Activated T-cell treated with anti-CD3 and anti-CD28 coated beads for 48 hours (primary cell): ENCODE measurements at places on chromosomes 3 and 15.
A peak's percentile ranks its signal among the peaks of the same experiment; 100 is the strongest.

GRCh38 chr3:184354121-184354728 lies 7.2 kb downstream of the CLCN2 start:
- DNase-seq: peak; percentile 55

DNA sequence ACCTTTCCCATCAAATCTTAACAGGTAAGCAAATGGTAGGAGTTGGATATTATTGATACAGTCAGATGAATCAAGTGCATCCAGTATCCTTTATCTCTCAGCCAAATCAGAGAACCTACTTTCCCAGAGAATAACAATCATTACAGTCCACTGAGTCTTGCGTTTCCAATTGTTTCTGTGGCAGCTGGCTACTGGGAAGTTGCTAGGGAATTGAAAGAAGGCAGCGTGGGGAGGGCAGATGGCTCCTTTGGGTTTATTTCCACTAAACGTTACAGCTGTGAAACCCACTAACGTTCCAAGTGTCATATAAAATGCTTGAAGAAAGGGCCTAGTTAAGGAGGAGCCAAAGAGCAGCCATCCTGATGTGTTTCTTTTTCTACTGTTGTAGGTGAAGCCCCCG lies 78.4 kb downstream of the WDR72 start:
- DNase-seq: no peak

DNA sequence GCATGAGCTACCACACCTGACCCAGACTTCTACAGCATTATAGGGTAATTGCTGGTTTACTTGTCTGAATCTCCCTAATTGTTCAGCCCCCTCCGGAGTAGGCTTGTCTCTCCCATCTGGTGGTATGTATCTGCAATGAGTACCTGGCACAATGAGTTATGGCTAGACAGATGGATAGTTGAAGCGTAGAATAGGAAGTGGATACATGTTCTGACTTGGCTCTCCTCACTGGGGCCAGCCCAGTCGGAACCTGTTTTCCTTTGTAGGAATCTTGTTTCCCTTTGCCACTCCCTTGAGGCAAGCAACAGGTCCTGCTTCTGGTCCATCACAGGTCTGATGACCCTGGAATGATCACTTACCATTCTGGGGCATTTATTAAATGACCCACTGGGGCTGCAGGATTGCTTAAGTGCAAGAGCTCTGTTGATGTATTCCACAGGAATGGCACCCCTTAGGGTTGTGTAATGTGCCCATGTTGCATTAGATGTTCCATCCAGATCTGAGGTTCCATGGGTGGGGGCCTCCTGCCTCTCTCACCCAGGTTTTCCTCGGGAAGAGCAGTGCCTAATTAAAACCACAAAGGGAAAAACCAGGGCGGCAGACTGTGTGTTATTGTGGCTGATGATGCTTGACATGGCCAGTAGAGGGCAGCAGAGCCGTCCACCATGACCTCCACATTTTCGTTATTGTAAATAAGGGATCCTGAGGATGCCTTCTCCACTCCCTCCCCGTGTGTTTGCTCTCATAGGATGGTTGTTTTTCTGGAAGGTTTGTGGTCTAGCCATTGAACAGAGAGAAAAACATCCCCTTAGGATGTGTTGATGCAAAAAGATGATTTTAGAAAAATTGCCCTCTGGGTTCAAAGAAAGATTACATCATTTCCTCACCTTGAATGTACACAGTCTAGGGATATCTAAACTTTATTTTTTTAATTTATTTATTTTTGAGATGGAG lies 58.0 kb downstream of the CMTM8 start:
- DNase-seq: peak; percentile 35

- DNase-seq: no peak
Observed at GRCh38 chr3:148625991-148626390, 71.7 kb upstream of the AGTR1 start.

DNA sequence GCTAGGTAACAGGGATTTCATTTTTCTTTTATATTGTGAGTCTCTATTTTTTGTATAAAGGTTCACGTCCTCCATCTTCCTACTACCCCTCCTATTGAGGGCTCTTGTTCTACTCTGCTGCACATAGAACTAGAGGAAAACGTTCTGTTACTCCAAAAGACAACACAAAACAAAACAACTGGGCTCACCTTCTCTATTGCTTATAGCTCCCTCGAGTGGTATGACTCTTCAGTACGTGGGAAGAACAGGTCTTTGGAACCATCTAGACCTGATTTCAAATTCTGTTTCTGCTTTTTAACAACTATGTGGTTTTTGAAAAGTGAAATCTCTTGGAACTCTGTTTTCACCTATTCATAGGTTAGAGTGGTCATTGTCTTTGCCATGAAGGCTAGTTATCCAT lies 515.3 kb downstream of the SOX2 start:
- no peak for DNase-seq

DNA sequence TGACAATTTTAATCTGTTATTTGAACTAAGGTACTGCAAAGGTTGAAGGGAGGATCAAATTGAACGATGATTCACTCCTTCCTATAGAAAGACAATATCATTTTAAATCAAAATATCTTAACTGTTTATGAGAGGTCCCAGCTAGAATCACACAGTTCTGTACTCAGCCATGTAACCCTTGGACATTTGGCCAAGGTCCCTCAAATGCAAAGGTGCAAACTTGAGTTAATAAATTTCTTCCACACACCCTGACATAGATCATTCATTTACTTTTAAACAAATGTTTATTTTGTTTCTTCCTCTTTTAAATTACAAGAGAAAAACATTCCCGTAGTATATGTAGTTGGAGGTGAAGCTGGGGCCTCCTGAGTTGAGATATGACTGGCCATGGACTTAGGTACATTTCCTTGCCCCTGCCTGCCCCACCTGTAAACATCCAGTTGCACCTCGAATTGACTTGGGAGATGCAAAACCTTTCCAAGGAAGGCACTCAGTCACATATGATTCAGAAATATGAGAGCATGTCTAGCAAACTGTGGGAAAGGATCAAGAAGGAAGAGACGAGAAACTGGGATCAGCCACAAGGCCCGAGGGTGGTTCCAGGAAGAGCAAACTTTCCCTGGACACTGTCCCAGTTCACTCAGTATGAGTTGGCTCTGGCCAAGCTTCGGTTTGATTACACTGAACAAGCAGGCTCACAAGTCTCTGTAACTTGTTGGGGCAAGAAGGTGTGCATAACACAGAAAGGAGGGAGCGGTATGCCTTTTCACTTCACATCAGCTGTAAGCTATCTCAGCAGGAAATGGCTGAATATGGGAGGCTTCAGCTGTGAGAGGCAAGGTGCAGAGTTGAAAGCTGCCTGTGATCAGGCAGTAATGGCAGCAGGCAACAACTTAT lies 6.7 kb downstream of the TNFSF10 start:
- no peak for DNase-seq

DNA sequence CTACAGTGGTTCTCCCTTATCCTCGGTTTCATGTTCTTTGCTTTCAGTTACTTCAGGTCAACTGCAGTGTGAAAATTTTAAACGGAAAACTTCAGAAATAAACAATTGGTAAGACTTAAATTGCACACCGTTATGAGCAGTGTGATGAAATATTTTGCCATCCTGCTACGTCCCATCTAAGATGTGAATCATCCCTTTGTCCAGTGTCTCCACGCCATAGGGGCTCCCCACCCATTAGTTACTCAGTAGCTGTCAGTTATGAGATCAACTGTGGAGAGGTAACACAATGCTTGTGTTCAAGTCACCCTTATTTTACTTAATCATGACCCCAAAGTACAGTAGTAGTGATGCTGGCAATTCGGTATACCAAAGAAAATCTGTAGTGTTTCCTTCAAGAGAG lies 47.4 kb downstream of the TJP1 start:
- no peak for DNase-seq

- DNase-seq: no peak
Observed at GRCh38 chr3:105715372-105715771, 153.4 kb downstream of the CBLB start.

DNA sequence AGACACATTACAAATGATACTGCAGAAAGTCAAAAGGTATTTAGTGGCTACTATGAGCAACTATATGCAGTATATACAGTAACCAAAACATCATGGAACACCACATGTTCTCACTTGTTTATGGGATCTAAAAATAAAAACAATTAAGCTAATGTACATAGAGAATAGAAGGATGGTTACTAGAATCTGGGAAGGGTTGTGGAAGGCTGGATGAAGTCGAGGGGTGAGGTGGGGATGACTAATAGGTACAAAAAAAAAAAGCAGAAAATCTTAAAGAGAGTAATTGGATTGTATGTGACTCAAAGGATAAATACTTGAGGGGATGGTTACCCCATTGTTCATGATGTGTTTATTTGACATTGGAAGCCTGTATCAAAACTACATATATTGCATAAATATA lies 848.8 kb upstream of the GBE1 start:
- DNase-seq: no peak

DNA sequence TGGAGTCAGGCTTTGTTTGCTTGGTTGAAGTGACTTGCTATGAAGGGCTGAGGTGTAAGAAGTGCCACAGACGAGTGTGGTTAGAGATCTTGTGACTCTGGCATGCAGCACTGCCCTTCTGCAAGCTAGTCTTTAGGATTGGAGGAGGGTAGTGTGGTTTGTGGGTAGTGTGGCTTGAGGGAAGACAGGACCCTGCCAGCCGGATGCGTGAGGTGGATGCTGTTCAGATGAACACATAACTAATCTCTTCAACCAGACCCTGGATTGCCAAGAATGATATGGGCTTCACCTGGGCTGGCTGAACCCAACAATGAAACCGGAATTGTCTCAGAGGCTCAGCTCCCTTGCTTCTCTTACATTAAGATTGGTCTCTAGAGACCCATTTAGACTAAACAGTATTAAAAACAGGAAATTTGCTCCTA lies 32.7 kb downstream of the STARD9 start:
- DNase-seq: peak; percentile 41

DNA sequence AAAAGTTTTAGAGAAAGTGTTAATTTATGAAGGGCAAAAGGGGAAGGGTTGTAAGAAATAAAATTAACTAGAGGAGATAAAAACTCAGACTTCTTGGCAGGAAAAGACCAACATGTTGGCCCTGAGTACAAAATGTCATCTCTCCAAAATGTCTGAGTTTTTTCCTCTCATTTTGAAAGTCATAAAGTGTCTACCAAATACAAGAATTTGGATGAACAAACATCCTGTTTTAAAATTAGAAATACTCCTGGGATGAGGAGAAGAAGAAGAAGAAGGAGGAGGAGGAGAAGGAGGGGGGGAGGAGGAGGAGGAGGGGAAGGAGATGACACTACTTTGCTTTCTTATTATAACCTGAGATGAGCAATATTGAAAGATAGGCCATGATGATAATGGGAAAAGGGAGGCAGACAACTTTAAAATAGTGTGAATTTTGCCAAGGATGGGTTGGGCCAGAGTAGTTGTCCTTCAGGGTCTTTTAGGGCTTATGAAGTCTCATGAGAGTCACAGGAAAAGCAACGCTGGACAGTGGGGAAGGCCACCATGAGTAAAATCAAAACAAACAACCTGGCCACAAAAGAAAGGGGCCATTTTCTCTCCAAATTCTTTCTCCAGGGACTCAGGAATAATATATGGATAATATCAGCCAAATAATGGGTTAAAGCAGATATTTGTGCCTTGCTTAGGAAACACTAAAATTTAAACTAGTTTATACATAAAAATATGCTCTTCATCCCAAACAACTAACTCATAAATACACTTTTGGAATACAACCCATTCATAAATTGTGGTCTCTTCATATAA lies 632.9 kb downstream of the EPHA3 start:
- no peak for DNase-seq

GRCh38 chr15:90213122-90213817 lies 12.1 kb downstream of the SEMA4B start:
- DNase-seq: no peak

DNA sequence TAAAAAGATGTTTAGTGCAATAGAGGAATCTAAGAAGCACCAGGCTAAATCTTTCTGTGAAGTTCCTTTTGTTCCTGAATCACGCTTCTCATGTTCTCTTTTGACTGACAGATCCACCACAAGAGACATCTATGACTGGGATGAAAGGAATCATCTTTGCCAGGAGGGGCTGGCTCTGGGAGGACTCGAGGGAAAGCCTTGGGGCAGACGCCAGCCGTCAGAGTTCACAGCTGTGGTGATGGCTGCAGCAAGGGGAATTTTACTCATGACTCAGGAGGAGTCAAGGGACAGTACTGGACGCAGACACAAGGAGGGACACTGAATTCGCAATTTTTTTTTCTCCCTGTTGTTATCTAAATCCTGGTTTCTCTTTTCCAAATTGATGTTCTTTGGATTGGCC lies 38.7 kb downstream of the C3orf38 start:
- no peak for DNase-seq

DNA sequence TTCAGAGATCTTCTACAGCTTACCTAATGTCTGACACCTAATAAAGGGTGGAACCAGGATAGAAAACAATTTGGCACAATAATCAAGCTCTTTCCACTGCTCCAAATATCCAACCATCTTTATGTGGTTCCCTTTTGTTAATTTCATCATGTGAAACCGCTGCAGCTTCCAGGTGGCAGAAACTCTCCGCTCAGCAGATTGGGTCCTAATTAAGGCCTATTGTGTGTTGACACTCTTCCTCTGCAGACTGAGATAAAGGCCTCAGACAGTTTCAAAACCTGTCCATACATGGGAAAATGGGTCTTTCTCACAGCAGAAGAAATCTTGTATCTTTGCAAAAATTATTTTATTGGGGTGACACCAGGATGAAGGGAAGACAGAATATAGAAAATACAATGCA lies 1002.4 kb upstream of the SEMA6D start:
- no peak for DNase-seq

- no peak for DNase-seq
Observed at GRCh38 chr15:101083336-101084045, 164.3 kb downstream of the LRRK1 start.

GRCh38 chr15:92693691-92694331 lies 38.2 kb upstream of the FAM174B start:
- no peak for DNase-seq

DNA sequence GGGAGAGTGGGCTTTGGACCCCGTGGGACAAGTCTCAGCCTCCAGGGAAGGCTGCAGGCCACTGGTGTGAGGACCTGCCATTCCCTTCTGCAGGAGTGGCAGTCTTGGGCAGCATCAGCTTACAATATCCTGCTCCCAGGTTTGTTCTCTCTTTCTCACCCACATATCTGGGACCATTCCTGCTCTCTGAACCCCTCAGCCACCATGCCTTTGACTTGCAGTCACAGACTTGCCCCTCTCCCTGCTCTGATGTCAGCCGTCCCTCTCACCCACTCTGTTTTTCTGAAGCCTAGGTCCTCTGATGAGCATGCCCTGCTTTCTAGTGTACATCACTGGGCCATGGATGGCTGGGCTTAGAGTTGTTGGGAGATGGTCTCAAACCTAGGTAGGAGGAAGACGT lies 282.1 kb downstream of the EPHB1 start:
- no peak for DNase-seq

- DNase-seq: no peak
Observed at GRCh38 chr3:188948997-188949389, 222.8 kb upstream of the TPRG1 start.

DNA sequence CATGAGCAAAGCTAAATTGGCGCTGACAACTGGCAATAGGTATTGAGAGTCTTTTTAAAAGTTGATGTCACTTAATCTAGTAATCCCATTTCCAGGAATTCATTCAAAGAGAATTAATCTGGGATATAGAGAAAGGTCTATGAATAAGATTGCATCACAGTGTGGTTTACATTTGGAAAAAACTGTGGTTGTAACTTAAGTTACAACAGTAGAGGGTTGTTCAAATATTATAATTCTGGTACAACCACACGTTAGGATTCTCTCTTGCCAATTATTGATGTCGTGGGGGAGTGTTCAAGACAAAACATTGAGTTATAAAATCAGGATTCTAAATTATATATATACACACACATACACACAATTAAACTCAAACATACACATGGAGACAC lies 79.8 kb downstream of the LIPC start:
- DNase-seq: no peak
